NCI-H1694 (cell line): ENCODE measurements at places on chromosomes 6 and 20.

DNA sequence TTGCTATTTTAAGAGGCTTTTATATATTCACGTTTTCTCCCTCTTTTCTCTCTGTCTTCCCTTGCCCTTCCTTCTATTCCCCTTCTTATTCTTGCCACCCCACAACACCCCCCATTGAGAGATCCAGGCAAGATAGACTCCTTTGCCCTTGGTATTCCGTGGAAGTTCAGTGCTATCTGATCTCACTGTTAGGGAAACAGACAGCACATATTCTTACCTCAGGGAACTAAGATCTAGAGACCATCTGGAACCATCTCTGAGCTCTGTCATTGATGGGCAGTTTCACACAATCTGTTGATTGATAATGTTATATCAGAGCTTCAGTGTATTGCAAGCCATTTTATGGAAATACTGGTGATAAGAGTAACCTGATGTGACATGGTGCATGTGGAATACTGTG is 228.8 kb downstream of the ARID1B start:
- DNase-seq, result no peak

DNA sequence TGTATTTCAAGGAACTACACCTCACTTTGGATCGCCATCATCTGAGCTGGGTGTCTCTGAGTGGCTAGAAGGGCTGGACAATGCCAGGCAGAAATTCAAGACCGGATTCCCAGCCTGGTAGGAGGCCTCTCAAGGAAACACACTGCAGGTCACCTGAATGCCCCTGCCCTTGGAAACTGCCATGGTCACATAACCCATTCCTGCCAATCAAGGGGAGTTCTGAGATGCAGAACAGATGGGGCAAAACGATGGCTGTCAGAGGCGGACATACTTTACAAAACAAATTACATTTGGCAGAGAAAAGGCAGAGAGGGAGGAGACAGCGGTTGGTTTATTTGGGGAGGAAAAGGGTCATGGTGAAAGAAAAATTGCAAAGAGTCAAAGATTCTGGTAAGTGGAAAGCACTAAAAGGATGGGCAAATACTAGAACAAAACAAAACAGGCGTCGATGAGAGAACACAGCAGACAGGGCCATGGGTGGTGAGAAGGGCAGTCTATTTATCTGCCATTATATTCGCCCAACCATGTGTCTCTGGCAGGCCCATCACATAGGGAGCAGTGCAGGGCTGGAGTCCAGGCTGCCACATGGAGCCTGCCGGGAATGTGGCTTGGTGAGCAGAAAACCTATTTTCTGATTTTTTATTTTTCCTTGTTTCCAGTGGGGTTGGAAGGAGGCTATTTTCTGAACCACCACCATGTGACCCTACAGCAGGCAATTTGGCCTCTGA is 13.5 kb downstream of the BEND3 start:
- DNase-seq, result peak; percentile 24

- DNase-seq, result no peak
Measured at GRCh38 chr6:105137388-105137787, 42.4 kb downstream of the POPDC3 start.

- no peak for DNase-seq
Measured at GRCh38 chr6:102813489-102814275, 1420.2 kb downstream of the GRIK2 start.

DNA sequence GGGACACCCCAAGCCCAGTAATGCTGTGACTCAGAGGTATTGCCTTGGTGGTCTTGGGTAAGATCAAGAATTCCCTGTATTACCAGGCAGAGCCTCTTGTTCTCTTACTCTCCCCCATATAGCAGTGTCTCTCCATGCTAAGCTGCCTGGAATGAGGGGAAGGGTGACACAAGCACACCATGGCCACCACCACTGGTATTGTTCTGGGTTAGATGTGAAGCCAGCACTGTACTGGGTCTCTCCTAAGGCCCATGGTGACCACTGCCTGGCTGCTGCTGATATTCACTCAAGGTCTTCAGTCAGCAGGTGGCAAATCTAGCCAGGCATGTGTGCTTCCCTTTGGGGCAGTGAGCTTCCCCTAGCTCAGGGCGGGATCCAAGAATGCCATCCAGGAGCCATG is 36.5 kb downstream of the TAF11 start:
- DNase-seq, result no peak

GRCh38 chr20:32155017-32155981 is 45.8 kb downstream of the TM9SF4 start:
- no peak for DNase-seq

DNA sequence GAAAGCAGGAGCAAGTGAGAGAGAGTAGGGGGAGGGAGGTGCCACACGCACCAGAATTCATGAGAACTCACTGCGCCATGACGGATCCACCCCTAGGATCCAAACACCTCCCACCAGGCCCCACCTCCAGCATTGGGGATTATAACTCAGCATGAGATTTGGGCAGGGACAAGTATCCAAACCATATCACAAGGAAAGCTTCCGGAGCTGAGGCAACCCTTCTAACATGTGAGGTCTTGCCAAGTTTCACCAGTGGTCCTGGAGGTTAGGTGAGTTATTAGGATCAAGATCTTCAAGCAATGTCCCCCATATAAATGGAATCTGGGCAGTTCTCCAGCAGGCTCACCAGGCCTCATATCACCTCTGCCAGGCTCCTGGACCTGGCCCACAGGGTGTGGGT is 308.4 kb downstream of the NRN1 start:
- no peak for DNase-seq

DNA sequence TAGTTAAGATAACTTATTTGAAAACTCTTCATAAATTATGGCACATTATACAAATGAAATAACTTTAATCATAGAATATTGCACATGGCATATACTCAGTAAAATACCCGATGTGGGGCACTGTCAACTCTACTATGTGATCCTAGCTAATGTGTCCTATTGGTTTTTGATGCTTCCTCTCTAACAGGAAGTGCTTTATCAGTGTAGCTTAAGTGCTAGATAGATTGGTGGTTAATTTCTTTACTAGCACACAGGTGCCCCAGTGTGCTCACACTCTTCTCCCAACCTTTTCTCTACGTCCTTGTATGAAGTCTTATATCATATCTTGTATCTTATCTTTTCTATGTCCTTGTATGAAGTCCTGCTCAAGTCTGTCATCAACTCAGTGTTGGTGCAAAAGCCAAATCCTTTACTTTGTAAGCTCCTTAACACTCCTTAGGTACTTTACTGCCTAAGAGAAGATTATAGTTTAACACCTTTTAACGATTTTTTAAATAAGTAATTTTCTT is 358.9 kb downstream of the CENPW start:
- no peak for DNase-seq

- DNase-seq, result peak; percentile 26
Measured at GRCh38 chr6:43070028-43070632, 6.0 kb upstream of the PTK7 start.
